ENCODE measurements at places on chromosomes 5 and 9.

DNA sequence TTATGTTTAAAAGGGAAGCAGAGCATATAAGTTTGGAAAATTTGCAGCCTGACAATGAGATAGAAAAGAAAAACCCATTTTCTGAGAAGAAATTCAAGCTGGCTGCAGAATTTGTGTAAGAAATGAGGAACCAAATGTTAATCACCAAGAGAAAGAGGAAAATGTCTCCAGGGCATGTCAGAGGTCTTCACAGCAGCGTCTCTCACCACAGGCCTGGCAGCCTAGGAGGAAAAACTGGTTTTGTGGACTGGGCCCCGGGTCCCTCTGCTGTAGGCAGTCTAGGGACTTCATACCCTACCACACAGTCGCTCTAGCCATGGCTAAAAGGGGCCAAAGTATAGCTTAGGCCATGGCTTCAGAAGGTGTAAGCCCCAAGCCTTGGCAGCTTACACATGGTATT is 32.1 kb upstream of the HSD17B4 start:
- no peak for DNase-seq

GRCh38 chr9:20041697-20042081 is 252.9 kb upstream of the SLC24A2 start:
- no peak for DNase-seq

DNA sequence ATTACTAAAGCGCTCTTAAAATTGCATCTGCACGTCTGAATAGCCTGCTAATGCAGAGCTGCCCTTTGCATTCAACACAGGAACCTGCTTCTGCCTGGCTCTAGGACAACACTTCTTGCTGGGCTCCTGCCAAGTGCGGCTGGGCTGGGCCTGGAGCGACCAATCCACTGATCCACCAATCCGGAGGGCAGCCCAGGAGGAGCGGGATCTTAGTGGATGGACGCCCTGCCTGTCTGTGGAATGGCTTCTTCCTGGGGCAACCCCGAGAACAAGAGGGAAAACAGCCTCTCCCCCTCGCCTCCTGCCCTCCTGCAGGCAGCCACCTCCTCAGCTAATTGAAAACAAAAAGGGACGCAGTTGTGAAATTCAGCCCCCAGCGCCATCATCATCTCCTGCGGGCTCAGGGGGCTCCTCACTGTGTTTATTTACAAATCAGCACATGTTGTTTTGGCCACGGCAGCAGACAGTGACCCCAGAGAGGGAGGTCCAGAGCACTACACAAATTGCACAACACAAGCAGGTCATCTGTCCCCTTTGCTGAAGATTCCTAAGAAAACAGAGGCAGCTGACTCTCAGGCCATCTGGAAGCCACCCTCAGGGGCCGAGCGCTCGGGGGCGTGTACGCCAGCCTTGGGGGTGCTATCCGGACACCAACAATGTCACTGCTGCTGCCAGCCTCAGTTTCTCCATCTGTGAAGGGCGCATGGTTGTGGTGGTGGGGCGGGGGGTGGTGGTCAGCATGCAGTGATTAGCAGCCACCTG is 57.3 kb downstream of the GADD45G start:
- DNase-seq = peak; percentile 91

DNA sequence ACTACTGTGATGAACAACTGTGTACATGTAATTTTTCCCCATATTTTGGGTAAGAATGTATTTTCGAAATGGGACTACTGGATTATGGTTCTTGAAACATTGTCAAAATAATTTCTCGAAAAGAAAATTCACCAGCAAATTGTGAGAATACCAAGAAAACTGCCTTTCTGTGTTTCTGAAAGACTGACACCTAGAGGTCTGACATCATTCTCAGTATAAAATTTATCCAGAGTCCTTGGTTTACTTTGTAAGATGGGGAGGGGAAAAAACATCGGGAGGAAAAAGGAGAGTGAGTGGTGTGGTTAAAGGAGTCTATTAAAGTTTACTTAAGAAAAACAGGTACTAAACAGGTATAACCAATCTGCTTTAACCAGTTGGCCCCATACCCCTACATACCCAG is 149.2 kb downstream of the CEP120 start:
- no peak for DNase-seq

DNA sequence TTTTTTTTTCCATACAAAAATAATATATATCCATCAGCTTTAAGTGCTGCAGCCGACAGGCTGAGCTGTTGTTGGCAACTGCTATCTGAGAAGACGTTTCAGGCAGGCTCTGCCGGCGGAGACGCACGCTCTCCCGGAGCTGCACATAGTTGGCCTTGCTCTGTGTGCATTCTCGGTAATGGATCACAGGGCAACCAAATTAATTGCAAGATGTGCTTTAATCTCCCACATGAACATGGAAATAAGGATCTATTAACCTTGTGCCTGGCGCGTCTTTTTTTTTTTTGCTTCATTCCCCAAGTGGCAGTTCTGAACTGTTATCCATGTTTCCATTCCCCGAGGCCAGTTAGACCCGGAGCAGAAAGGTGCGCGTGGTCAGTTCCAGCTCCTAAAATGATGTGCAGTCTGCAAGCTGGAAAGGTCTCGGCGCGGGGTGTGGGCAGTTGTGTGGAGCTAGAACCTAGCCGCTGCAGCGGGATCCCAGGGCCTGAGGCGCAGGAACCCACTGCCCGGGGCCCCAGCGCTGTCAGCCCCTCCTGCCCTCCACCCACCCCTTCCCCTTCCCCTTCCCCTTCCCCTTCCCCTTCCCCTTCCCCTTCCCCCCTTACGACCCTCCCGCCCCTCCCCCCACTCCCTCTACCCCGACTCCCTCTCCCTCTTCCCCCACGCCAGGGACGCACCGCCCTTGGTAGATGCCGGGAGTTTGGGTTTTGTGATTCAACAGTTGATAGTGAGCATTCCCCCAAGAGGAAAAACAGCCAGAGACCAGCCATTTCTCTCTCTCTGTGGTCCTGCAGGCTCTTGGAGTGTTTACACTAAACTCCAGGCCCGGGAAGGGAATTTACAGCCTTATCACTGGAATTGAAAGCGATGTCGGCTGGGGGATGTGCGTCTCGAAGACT is 137.8 kb downstream of the CEP120 start:
- no peak for DNase-seq

GRCh38 chr5:81626524-81626923 is 124.4 kb downstream of the SSBP2 start:
- no peak for DNase-seq

- no peak for DNase-seq
Observed at GRCh38 chr5:151697452-151697851, 10.7 kb upstream of the SPARC start.

DNA sequence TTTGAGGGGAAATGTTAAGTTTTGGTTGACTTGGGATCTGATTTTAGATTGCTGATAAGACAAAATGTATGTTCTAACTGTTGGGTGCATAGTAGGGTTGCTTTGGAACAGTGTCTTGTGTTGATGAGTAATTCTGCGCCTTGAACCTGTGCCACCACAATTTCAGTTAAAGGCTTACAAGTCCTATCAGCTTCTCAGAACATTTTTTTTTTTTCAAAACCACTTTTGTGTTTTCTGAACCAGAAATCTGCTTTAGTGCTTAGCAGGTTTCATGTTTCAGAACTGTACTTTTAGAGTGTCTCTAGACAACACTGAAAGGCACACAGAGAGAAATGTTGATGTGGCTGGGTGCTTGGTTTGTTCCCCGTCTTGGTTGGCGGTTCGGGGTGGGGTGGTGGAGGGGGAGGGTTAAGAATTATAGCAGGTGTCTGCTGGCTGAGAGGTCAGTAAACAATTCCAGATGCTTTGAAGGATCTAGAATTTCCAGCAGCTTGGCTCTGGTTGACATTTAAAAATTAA is 84.6 kb downstream of the ANKRD55 start:
- DNase-seq = no peak

DNA sequence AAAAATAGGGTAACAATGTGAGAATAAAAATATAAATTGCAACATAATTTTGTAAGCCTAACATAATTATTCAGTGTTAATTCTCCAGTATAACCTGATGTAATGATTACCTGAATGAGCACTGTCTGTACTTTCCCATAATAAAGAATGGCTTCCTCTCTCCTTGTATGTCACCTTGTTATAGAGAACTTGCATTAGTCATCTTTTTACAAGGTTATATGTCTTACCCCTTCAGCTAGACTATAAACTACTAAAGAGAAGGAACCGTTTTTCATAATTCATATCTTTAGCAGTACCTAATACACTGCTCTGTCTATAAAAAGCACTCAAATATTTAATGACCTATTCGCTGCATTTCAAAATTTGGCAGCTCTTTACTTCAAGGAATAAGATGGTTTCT is 19.8 kb downstream of the STRBP start:
- DNase-seq = no peak

- no peak for DNase-seq
Observed at GRCh38 chr9:97853844-97854695, 1.0 kb downstream of the FOXE1 start.

GRCh38 chr9:88177371-88177770 is 39.1 kb upstream of the SPATA31C2 start:
- DNase-seq = no peak

DNA sequence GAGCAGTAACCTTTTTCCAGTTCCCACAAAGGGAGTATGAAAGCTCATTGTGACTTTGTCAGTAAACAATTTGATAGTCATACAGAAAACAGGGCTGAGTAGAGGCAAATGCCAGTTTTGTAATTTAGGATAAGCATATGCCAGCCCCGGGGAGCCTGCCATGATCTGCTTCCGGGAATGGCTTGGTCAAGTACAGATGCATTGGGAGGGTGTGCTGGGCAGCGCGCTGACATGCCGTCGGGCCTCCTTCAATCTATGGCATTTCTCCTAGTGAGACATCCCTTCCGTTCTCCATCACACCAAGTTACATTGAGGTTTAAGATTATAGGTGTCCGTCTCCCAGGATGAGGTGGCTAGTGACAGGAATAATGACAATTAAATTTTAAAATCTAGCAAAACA is 48.6 kb downstream of the GNA14 start:
- no peak for DNase-seq

- DNase-seq = no peak
Observed at GRCh38 chr5:34487956-34488355, 168.2 kb upstream of the RAI14 start.

- DNase-seq = no peak
Observed at GRCh38 chr9:5917888-5918287, 27.2 kb downstream of the MLANA start.

- no peak for DNase-seq
Observed at GRCh38 chr5:38723426-38723825, 122.4 kb upstream of the OSMR start.

DNA sequence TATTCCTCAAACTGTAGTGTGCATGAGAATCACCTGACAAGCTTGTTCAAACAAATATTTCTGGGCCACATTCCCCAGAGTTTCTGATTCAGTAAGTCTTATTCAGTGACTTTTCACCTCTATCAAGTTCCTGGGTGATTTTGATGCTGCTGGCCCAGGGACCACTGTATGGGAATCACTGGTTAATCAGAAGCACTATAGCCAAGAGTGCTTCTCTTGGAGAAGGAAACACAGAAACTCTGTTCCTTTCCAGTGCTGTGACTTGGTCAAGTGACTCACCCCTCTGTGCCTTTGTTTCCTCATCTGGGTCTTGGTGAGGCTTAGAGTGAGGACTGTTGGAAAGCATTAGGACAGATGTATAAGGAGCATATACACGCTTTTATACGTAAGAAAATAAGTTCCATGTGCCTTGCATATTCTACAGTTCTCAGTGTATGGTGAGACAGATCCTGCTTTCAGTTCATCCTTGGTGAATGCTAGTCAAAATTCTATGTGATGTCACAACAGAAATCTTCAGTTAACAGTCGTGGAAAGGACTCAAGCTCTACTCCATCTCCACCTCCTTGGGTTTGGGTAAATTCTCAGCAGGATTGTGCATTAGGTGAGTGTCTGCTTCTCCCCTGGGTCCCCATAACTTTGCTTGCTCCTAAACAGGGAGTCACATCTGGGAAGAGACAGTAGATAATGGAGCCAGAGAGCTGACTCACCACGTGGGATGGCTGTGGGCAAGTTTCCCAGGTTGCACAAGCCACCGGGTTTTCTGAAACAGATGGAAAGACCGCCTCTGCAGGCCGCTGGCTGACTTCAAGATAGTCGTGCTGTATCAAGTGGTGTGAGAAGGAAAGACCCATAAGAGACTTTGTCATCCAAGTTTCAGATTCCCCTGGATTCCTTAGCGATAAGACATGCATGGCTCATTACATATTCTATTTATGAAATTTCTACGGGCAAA is 117.0 kb downstream of the NXNL2 start:
- DNase-seq = peak; percentile 48

GRCh38 chr5:154409230-154409840 is 36.5 kb upstream of the SAP30L start:
- no peak for DNase-seq

- no peak for DNase-seq
Observed at GRCh38 chr5:95069948-95070347, 214.9 kb downstream of the MCTP1 start.

DNA sequence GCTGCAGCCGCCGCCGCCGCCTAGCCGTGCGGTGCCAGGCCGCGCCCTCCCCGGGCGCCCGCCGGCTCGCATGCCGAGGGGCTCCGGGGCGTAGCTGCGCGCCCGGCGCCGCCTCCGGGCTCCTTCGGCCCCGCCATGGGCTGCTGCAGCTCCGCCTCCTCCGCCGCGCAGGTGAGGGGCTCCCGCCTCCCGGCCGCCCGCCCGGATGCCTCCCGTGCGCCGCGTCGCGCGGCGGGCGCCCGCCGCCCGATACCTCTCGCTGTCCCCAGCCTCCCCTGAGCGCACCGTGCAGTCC is 230 bp downstream of the SLC44A1 start:
- DNase-seq = no peak

- DNase-seq = no peak
Observed at GRCh38 chr5:113233606-113234005, 201.2 kb downstream of the TSSK1B start.

DNA sequence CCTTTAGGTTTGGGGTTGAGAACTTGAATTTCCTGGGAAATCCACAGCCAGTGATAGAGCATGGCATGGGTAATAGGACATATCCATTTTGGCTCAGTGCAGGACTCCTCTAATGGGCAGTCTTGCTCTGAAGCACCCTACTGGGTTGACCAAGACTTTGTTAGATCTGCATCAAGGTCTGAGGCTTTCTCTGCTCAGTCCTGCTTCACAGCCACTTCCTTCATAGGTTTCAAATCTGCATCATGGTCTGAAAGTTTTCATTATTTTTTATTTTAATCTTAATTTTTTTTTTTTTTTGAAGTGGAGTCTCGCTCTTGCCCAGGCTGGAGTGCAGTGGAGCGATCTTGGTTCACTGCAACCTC is 36.5 kb downstream of the KIF2A start:
- DNase-seq = no peak

DNA sequence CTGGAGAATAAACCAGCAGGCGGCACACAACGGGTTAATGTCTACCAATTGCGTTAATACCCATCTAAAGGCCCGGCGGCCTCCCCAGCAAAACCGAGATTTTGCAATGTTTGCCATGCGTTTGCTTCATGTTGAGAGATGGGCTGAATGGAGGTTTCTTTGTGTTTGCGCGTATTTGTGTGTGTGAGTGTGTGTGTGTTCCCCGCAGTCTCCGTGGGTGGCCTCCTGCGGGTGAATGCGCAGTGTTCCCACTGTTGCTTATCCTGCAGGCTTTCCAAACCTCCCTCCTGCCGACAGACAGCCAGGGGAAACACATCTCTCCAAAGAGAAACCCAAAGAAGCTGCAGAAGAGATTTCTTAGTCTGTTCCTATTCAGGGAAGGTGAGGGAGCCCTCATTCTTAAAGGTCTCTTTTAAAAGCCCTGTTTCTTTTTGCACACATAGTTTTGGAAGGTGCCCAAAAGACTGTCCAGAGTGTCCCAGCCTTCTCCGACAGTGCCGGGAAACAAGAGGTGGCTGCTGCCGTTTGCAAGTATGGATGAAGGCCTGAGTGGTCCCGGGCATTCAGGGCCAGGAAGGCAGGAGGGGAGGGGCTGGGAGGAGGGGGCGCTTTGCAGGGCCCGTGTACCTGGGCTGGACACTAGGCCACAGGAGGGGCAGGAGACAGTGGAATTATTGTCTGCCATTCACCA is 103.8 kb upstream of the ERCC6L2 start:
- peak; percentile 10 for DNase-seq
